ENCODE measurements at places on chromosomes 16 and 17.

DNA sequence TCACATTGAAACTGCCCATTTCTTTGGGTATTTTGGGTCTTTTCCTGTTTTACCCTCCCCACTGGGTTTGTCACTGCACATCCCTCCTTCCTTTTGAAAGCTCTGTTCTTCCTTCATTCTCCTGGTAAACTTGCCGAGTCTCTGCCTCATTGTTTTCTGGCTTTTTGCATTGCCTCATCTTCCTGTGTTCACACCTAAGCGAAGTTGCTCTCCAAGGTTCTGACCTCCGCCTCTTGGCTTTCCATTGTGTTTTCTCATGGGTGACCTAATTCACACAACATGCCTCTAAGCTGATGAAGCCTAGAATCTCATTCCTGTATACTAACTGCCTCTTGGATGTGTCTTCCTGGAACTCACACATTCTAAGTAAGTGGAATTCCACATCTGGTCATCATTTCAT is 1096.1 kb upstream of the EEF2KMT start:
- no peak for DNase-seq

DNA sequence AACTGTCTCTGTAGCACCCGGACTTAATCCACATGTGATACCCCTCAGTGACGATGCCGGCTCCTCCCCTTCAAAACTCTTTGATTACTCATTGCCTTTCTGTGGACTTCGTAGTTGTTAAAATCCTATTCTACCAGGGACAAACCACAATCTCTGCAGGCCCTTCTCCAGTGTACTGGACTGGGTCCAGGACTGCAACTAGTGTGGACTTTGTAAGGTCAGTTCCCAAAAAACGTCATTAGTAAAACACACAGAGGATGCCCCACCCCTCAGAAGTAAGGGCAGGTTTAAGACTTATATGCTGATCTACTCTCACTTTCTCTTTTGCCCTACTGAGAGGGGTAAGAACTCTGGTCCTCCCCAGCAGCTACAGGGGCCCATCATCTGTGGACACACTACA is 10.5 kb upstream of the NUDT7 start:
- no peak for DNase-seq

- no peak for DNase-seq
Observed at GRCh38 chr17:19911033-19911432, 43.3 kb upstream of the ULK2 start.

- no peak for DNase-seq
Observed at GRCh38 chr17:1934901-1935300, 90.2 kb downstream of the RTN4RL1 start.

GRCh38 chr17:49762151-49762941 is 1.6 kb downstream of the FAM117A start:
- DNase-seq = no peak

GRCh38 chr17:49955157-49955556 is 13.8 kb upstream of the DLX4 start:
- DNase-seq = no peak

GRCh38 chr17:2222901-2223616 is 80.5 kb downstream of the SMG6 start:
- peak; percentile 35 for DNase-seq

DNA sequence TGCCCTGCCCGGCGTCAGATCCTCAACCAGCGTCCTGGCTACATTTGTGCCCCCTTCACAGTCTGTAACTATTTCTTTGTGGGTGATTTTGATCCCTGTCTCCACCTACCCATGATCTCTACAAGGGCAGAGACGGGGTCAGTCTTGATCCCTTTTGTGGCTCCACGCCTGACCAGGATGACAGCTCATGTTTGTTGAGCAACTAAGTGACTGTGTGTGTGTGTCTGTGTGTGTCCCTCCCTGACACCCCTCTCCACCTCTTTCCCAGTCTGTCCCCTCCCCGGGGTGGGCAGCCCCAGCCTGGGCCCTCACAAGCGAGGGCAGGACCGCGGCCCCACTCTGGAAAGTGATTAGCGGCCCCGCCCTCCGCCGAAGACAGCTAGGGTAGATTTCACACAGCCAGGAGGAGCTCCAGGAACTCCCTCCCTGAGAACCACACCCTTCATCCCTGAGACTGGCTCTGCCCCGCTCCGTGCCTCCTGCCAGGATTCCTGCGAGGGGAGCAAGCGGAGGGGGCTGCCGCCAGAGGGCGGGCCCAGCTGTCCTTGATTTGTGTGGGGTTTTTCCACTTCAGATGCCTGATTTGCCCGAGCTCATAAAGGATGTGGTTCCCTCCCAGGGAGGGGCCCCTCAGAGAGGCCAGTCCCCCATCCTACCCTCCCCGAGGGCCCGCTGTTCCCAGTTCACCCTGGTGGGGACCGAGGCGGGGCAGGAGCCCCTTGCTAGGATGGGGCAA is 5.3 kb upstream of the HS3ST6 start:
- no peak for DNase-seq
